ENCODE measurements at places on chromosomes 11 and 22.

GRCh38 chr22:35437049-35437448 is 37.1 kb downstream of the MCM5 start:
- no peak for DNase-seq

- no peak for DNase-seq
Observed at GRCh38 chr11:34464591-34465051, 25.9 kb downstream of the CAT start.

DNA sequence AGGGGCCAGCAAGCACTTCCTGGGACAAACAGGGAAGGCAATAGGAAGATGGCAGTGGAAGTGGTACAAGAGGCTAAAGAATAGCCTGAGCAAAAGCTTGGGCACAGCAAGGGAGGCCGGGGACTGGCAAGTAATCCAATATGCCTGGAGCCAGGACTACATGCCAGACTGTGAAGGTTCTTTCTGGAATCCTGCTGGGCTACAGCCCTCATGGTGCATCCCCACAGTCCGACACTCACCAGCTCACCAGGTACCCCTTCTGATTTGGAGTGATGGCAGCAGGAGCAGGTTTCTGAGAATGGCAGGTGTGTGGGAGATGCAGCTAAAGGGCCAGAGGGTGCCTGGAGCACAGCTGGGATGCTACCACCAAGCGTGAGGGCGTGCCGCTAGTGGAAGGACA is 32.2 kb upstream of the POGLUT3 start:
- DNase-seq, result no peak

- DNase-seq, result no peak
Observed at GRCh38 chr22:16609548-16610261, 17.1 kb upstream of the CCT8L2 start.

- DNase-seq, result no peak
Observed at GRCh38 chr22:17888855-17889254, 114.6 kb upstream of the BID start.

DNA sequence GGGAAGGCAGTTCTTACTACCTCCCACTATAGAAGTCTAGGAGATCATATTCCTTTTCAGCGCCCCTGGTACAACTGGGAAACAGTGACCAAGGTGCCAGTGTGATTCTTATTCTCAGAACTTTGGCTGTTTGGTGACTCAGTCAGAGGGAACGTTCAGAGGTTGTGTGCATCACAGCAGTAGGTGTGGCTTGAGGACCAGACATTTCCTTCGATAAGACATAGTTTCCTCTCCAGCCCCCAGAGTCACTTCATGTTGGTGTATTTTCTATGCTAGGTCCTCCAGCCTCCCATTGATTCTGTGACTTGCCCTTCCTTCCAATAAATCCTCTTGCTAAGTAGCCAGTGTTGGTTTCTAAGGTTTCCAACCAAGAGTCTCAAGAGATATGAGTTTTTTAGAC is 171.9 kb upstream of the MPPED2 start:
- DNase-seq, result no peak

DNA sequence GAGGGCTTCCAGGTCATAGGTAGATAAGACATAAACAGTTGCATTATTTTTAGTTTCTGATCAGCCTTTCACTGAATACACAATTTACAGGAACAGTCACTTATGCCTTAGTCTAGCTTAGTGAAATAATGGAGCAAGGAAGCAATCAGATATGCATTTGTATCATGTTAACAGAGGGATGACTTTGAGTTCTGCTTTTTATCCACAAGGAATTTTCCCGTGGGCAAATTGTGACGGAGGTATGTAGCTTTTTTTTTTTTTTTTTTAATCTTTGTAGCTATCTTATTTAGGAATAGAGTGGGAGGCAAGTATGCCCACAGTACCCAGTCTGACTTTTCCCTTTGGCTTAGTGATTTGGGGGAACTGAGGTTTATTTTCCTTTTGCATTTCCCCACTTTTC is 3.4 kb upstream of the NLRP10 start:
- DNase-seq, result no peak

- no peak for DNase-seq
Observed at GRCh38 chr11:16789560-16790485, 51.4 kb downstream of the C11orf58 start.

DNA sequence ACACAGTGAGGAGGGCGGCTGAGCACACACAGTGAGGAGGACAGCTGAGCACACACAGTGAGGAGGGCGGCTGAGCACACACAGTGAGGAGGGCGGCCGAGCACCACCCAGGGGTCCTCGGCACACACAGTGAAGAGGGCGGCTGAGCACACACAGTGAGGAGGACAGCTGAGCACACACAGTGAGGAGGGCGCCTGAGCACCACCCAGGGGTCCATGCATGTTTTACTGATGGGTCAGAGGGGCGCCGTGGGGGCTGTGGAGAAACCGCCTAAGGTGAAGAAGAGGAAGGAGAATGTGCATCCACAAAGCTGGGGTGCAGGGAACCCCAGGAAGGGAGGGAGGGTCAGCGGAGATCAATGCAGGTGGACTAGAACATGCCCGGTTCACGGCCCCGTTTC is 461.8 kb downstream of the BRD1 start:
- DNase-seq, result no peak

All from T-helper 2 cell (primary cell).